HT1080 (cell line): ENCODE measurements at places on chromosomes 12 and 14. TPM values are rescaled to one million over a fixed set of nuclear protein-coding genes. Genes with fewer than 3 reads are reported as not detected.

ARMH4 gene
- total RNA-seq = 1.5 and 1.9 TPM in 2 replicates

PTPRO gene
- total RNA-seq = 0.07 TPM in 1 of 2 replicates, not detected in the other

TRHDE gene
- total RNA-seq = 18.2 and 34.7 TPM in 2 replicates

SELPLG gene
- 1.1 TPM in 1 of 2 replicates, not detected in the other for total RNA-seq

ADAM21 gene
- 0.87 and 1.3 TPM in 2 replicates for total RNA-seq

CCDC177 gene
- total RNA-seq = not detected in 2 replicates

FAR2 gene
- total RNA-seq = 10.1 and 12.4 TPM in 2 replicates

KLHL33 gene
- not detected in 2 replicates for total RNA-seq

LRRC10 gene
- total RNA-seq = not detected in 2 replicates

REM2 gene
- total RNA-seq = not detected in 2 replicates

INHBC gene
- total RNA-seq = 0.13 and 0.37 TPM in 2 replicates

GPR65 gene
- not detected in 2 replicates for total RNA-seq

CIROP gene
- total RNA-seq = not detected in 2 replicates

TMEM233 gene
- total RNA-seq = not detected in 2 replicates

CLEC9A gene
- total RNA-seq = not detected in 2 replicates

PGF gene
- 74.0 and 76.1 TPM in 2 replicates for total RNA-seq

MORN3 gene
- total RNA-seq = 0.08 and 0.33 TPM in 2 replicates

POLE gene
- 35.5 and 39.1 TPM in 2 replicates for total RNA-seq

ADAMTS20 gene
- 0.03 TPM in 1 of 2 replicates, not detected in the other for total RNA-seq

CLEC1B gene
- total RNA-seq = not detected in 2 replicates

C12orf50 gene
- not detected in 2 replicates for total RNA-seq

DNAH10 gene
- 0.14 TPM in 1 of 2 replicates, not detected in the other for total RNA-seq

GPRC5D gene
- total RNA-seq = not detected in 2 replicates

DDIT3 gene
- total RNA-seq = 11.8 and 12.7 TPM in 2 replicates

GSC gene
- 0.14 TPM in 1 of 2 replicates, not detected in the other for total RNA-seq

AKAP3 gene
- 0.40 and 0.56 TPM in 2 replicates for total RNA-seq

PLEKHG7 gene
- total RNA-seq = not detected in 2 replicates

KLRC3 gene
- not detected in 2 replicates for total RNA-seq

ENDOU gene
- not detected in 2 replicates for total RNA-seq

HOMEZ gene
- total RNA-seq = 2.3 and 3.3 TPM in 2 replicates

KRT84 gene
- total RNA-seq = not detected in 2 replicates

PMEL gene
- total RNA-seq = 1.1 and 3.3 TPM in 2 replicates

OR10G3 gene
- total RNA-seq = not detected in 2 replicates

SPIC gene
- not detected in 2 replicates for total RNA-seq

SSPN gene
- total RNA-seq = 1.4 TPM in 1 of 2 replicates, not detected in the other

ASPG gene
- not detected in 2 replicates for total RNA-seq

KRT5 gene
- total RNA-seq = not detected in 2 replicates

TUNAR gene
- total RNA-seq = 0.43 TPM in 1 of 2 replicates, not detected in the other

SERPINA9 gene
- total RNA-seq = not detected in 2 replicates

NKX2-1 gene
- not detected in 2 replicates for total RNA-seq
